Caco-2 (cell line): ENCODE measurements at places on chromosomes 4 and X.

GRCh38 chr4:153532636-153533035, 66.5 kb downstream of the TMEM131L start:
- H3K27me3 ChIP-seq, result no peaks in the 10 kb centered on the region
- no peak for DNase-seq
- H3K27ac ChIP-seq, result no peak overlapping the region
- H3K4me1 ChIP-seq, result peaks cover 8% of the 10 kb centered on the region

DNA sequence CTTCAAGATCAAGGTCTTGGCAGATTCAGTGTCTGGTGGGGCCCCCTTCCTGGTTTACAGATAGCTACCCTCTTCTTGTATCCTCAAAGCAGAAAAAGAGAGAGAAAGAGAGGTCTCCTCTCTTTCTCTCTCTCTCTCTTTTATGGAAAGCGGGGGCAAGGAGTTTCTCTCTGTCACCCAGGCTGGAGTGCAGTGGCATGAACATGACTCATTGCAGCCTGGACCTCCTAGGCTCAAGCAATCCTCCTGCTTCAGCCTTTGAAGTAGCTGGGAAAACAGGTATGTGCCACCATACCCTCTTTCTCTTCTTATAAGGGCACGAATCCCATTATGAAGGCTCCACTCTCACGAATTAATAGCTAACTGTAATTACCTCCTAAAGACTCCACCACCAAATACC, 20.2 kb downstream of the RAB9B start:
- H3K27ac ChIP-seq, result no peak overlapping the region
- no peaks in the 10 kb centered on the region for H3K36me3 ChIP-seq
- DNase-seq, result no peak
- peaks cover 34% of the 10 kb centered on the region for H3K4me1 ChIP-seq

DNA sequence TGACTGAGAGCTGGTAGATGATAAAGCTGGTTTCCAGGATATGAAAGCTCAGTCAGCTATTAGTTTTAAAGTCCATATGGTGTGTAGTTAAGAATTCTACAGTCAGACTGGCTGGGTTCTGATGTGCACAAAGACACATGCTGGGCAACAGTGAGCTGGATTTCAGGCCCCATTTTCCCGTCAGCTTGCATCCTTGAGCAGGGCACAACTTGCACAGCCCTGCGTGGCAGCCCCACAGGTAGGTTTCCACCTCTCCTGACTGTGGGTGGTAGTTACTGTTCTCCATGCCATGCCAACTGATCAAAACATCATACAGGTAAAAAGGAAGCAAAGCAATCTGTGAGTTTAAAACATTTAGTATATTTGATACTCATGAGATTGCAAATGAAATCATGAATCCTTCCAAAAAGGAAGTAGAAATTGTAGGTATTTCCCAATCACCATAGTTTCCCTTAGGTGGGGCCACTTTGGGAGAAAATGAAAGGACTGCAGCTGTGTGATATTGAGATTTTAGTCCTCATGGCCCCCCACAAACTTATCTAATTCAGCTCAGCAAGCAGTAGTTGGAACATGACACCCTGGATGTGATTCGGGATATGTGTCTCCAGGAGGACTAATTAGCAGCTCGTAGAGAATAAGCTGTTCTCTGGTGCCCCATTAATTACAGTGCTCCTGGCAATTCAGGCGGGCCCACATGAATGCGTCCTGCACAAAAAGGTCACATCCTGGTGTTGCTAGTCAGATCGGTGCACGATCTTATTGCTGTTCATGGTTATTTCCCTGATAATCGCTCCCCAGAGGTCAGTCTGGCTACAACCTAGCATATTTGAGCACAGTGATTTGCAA, 42.4 kb upstream of the NOCT start:
- no peak overlapping the region for H3K27ac ChIP-seq
- no peaks in the 10 kb centered on the region for H3K27me3 ChIP-seq
- H3K36me3 ChIP-seq, result no peaks in the 10 kb centered on the region
- no peak for DNase-seq

- no peaks in the 10 kb centered on the region; the same call in 1 of the 2 replicates for H3K36me3 ChIP-seq
- no peak for DNase-seq
- no peaks in the 10 kb centered on the region for H3K4me1 ChIP-seq
- H3K4me3 ChIP-seq, result no peak overlapping the region
- H3K27ac ChIP-seq, result no peak overlapping the region
Observed at GRCh38 chrX:19875050-19875431, 12.4 kb downstream of the SH3KBP1 start.

DNA sequence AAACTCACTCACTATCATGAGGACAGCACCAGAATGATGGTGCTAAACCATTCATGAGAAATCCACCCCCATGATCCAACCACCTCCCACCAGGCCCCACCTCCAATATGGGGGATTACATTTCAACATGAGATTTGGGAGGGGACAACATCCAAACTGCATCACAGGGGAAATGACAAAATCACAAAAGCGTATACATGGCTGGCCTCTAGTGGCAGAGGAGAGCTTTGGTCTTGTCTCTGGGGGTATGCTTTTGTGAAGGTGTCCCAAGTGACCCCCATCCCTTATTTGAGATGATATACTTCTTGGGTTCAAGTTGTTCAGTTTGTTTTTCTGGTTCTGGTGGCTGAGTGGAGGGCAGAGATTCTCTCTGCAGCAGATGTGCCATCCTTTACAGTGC, 8.5 kb upstream of the SETD7 start:
- H3K4me3 ChIP-seq, result no peak overlapping the region
- no peak for DNase-seq
- H3K27ac ChIP-seq, result no peak overlapping the region
- H3K4me1 ChIP-seq, result no peaks in the 10 kb centered on the region
- no peaks in the 10 kb centered on the region for H3K36me3 ChIP-seq

GRCh38 chrX:107226757-107227156, 20.3 kb downstream of the DNAAF6 start:
- H3K27ac ChIP-seq, result no peak overlapping the region
- no peaks in the 10 kb centered on the region for H3K27me3 ChIP-seq
- H3K36me3 ChIP-seq, result no peaks in the 10 kb centered on the region
- H3K4me1 ChIP-seq, result no peaks in the 10 kb centered on the region
- DNase-seq, result no peak

GRCh38 chr4:89549907-89550306, 242.3 kb upstream of the GPRIN3 start:
- H3K36me3 ChIP-seq, result no peaks in the 10 kb centered on the region
- no peaks in the 10 kb centered on the region for H3K4me1 ChIP-seq
- H3K27me3 ChIP-seq, result no peaks in the 10 kb centered on the region; the same call in 1 of the 2 replicates
- no peak overlapping the region for H3K27ac ChIP-seq

GRCh38 chrX:39953879-39954278, 143.9 kb downstream of the BCOR start:
- peaks cover 10% of the 10 kb centered on the region; the same call in 1 of the 2 replicates for H3K4me1 ChIP-seq

DNA sequence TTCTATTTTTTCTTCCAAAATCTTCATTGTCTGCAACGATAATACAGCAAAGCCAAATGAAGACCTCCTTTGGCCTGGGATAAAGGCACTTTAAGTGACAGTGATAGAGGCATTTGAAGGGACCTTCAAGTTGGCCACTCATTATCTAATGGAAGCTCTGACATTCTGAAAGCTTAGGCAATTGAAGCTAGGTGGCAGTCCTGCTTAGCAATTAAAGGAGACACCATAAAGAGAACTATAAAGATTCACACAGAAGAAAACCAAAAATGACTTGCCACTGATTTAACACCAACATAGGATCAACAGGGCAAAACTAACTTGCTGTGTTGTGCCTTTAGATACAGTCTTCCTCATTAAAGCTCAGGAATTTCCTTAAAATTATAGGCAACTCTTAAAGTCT, 103.3 kb upstream of the TSPAN7 start:
- H3K4me1 ChIP-seq, result no peaks in the 10 kb centered on the region
- no peak overlapping the region for H3K27ac ChIP-seq
- no peak overlapping the region for H3K4me3 ChIP-seq

- no peaks in the 10 kb centered on the region for H3K27me3 ChIP-seq
- no peak overlapping the region for H3K27ac ChIP-seq
- H3K4me1 ChIP-seq, result no peaks in the 10 kb centered on the region
- H3K36me3 ChIP-seq, result no peaks in the 10 kb centered on the region
Observed at GRCh38 chr4:15899511-15899910, 39.0 kb downstream of the FGFBP1 start.

DNA sequence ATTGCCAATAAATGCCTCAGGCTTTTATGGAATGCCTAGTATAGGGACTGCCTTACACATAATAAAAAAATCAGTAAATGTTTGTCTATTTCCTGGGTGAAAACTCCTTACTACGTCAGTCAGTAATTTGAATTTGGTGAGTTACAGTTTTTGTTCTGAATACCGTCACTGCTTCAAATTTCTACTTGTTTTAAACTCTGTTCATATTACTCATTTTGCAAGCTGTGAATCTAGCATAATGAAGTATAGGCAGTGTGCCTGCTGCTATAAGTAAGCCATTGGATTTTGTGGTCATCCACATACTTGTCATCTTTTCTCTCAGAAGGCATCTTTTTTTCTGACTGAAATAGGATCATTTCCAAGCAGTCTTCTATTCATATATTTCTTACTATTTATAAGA, 43.1 kb downstream of the SYNPO2 start:
- H3K4me1 ChIP-seq, result no peaks in the 10 kb centered on the region
- no peaks in the 10 kb centered on the region for H3K27me3 ChIP-seq
- DNase-seq, result no peak
- no peak overlapping the region for H3K27ac ChIP-seq
- H3K4me3 ChIP-seq, result no peak overlapping the region

DNA sequence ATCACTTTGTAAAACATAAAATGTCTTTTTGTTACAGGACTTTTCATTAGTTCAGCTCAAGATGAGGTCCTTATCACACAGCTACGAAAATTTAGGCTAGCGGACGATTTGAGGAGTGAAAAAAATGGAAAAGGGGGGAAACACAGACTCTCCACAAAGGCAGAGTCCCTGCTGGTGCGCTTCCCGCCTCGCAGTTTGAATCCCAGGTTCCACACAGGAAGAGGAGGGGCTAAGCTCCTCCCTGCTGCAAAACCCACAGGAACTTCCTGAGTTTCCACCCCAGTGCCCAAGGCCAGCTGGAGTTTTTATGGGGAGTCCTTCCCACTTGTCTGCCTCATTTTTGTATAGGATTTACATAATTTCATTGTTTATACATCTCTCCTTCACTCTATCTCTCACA, 11.2 kb downstream of the ADAM29 start:
- no peaks in the 10 kb centered on the region for H3K4me1 ChIP-seq
- no peaks in the 10 kb centered on the region for H3K36me3 ChIP-seq
- no peak for DNase-seq
- no peak overlapping the region for H3K4me3 ChIP-seq

DNA sequence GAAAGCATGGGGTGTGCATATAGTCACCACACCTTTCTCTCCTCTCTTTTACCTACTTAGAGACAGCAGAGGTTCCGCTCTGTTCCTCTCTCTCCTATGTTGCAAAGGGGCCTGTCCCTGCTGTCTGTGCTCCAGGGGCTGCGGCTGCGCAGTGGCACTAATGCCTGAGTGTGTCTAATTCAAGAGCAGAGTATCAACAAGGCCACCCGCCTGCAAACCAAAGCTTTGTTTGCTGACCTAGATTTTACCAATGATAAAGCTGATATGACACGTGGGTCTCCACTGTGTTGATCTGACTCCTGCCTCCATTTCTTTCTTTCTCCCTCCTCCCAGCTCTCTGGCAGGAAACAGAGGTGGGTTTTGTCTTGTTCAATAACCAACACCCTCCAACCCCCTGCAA, 74.9 kb downstream of the NSG1 start:
- DNase-seq, result no peak
- no peaks in the 10 kb centered on the region for H3K27me3 ChIP-seq
- H3K36me3 ChIP-seq, result no peaks in the 10 kb centered on the region; the same call in 1 of the 2 replicates
- no peak overlapping the region for H3K4me3 ChIP-seq
- peak overlapping the region; percentile 15 for H3K27ac ChIP-seq

GRCh38 chr4:53476232-53477037, 99.0 kb downstream of the FIP1L1 start:
- peaks cover 37% of the 10 kb centered on the region for H3K4me1 ChIP-seq
- H3K27me3 ChIP-seq, result no peaks in the 10 kb centered on the region
- no peaks in the 10 kb centered on the region for H3K36me3 ChIP-seq
- peak overlapping the region; percentile 79 for H3K27ac ChIP-seq
- H3K4me3 ChIP-seq, result peak overlapping the region; percentile 17

DNA sequence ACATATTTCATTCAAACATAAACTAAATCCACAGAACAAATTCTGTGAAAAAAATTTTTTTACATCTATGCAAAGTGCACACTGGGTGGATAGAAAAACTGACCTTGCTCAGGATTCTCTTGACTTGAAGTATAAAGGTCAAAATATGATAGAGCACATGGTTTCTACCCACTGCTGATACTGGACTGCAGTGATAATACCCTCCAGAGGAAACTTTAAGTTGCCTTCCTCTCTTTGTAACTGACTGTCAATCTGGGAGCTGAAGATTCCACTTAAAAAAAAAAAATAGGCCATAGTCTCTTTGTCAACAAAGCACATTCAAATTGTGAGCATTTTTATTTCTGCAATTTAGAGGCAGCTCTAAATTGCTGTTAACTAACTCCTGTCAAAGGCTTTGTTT, 3.2 kb upstream of the AMMECR1 start:
- H3K27me3 ChIP-seq, result no peaks in the 10 kb centered on the region
- no peak overlapping the region for H3K4me3 ChIP-seq
- H3K36me3 ChIP-seq, result no peaks in the 10 kb centered on the region
- no peak overlapping the region for H3K27ac ChIP-seq
- no peak for DNase-seq

- H3K27ac ChIP-seq, result no peak overlapping the region
- DNase-seq, result no peak
- no peak overlapping the region for H3K4me3 ChIP-seq
- no peaks in the 10 kb centered on the region for H3K27me3 ChIP-seq
- H3K36me3 ChIP-seq, result no peaks in the 10 kb centered on the region
Observed at GRCh38 chrX:71910986-71911730, 513 bp downstream of the NHSL2 start.

- H3K36me3 ChIP-seq, result no peaks in the 10 kb centered on the region
- H3K4me3 ChIP-seq, result no peak overlapping the region
- peaks cover 4% of the 10 kb centered on the region; the same call in 1 of the 2 replicates for H3K4me1 ChIP-seq
Observed at GRCh38 chrX:31545726-31546125, 473.9 kb upstream of the FTHL17 start.

DNA sequence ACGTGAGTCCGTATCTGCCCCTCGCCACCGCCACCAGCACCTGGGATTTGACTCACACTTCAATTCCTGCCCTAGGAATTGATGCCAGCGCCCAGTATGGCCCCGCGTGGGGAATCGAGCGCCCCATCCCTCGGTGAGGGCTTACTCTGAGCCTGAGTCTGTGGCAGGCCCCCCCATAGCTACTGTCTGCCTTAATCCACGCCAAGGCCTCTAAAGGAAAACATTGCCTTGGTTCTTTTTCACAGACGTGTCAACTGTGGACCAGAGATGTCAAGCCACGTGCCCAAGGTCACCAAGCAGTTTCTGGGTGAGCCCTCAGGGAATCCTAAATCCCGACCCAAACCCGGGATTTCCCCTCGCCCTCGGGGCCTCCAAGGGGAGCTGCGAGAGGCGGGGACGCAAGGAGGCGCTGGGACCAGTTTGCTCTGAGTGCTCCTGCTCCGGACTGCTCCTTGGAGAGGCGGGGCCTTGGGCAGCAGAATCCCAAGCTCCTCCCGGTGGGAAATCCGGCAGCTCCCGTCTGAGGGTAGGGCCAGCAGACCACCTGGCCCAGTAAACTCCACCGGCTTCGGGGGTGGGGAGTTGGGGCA, 12.9 kb downstream of the MSX1 start:
- H3K27me3 ChIP-seq, result no peaks in the 10 kb centered on the region
- no peak overlapping the region for H3K4me3 ChIP-seq
- H3K4me1 ChIP-seq, result no peaks in the 10 kb centered on the region
- no peak for DNase-seq
- H3K27ac ChIP-seq, result no peak overlapping the region

GRCh38 chr4:47577779-47578553, 92.9 kb downstream of the ATP10D start:
- no peak overlapping the region for H3K4me3 ChIP-seq
- 0 out of 2 replicates have a peak, but pooled peaks cover 3% of the 10 kb centered on the region for H3K4me1 ChIP-seq
- no peaks in the 10 kb centered on the region for H3K27me3 ChIP-seq
- DNase-seq, result no peak
- no peaks in the 10 kb centered on the region for H3K36me3 ChIP-seq
